Endodermal cell (in vitro differentiated cells): ENCODE measurements at places on chromosomes 1 and 21. TPM values are rescaled to one million over a fixed set of nuclear protein-coding genes. Genes with fewer than 3 reads are reported as not detected.

The CENPS gene
- total RNA-seq: 22.6 and 23.1 TPM in 2 replicates

The AVPR1B gene
- total RNA-seq: 0.45 TPM in 1 of 3 replicates, not detected in the others

GRCh38 chr1:206909161-206909882 lies 12.1 kb downstream of the IL24 start:
- peaks cover 61% of the 10 kb centered on the region for H3K27me3 ChIP-seq
- H3K4me3 ChIP-seq: peak overlapping the region; percentile 77
- H3K36me3 ChIP-seq: no peaks in the 10 kb centered on the region
- H3K27ac ChIP-seq: no peak overlapping the region
- peak; percentile 90 for DNase-seq

DNA sequence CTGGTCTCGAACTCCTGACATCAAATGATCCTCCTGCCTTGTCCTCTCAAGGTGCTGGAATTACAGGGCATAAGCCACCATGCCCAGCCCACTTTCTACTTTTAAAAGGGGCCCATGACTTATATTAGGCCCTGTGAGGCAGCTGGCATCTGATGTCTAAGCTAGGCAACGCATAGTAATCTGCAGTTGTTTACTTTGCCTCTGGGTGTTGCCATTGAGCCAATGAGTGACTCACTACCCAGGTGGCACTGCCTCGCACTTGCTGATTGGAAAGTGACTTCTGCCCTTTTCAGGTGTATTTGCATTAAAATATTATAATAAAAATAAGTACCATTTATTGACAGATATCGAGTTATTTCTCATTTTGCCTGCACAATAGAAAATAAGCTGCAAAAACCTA lies 84.9 kb downstream of the KIF14 start:
- H3K4me3 ChIP-seq: no peak overlapping the region
- no peaks in the 10 kb centered on the region for H3K4me1 ChIP-seq
- no peaks in the 10 kb centered on the region for H3K36me3 ChIP-seq
- H3K27me3 ChIP-seq: no peaks in the 10 kb centered on the region
- DNase-seq: peak; percentile 73
- H3K27ac ChIP-seq: no peak overlapping the region

The KCNJ15 gene
- not detected in 3 replicates for total RNA-seq

DNA sequence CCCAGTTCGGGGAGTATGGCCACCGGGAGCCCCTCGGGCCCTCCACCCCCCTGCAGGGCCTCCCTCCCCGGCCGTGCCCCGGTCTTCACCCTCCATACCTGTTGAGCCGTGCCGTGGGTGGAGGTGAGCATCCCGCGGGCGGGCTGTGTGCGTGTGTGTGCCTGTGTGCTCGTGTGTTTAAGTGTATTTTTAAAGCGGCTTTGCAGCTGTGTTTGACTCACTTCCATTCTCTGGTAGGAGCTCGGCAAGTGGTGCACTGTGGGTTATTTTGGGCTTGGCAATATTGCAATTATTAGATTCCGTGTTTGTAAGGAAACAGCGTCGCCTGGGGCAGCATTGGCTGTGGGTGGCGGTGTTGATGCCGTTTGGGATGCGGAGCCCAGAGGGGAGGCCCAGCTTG lies 20.3 kb upstream of the PLCH2 start:
- no peaks in the 10 kb centered on the region for H3K27me3 ChIP-seq
- H3K36me3 ChIP-seq: no peaks in the 10 kb centered on the region
- H3K27ac ChIP-seq: no peak overlapping the region
- H3K4me3 ChIP-seq: no peak overlapping the region
- no peaks in the 10 kb centered on the region for H3K4me1 ChIP-seq

GRCh38 chr1:27332536-27333281 lies 9.1 kb upstream of the SYTL1 start:
- H3K27me3 ChIP-seq: no peaks in the 10 kb centered on the region
- no peak overlapping the region for H3K27ac ChIP-seq
- peaks cover 47% of the 10 kb centered on the region for H3K36me3 ChIP-seq
- no peak overlapping the region for H3K4me3 ChIP-seq

- H3K36me3 ChIP-seq: no peaks in the 10 kb centered on the region
- H3K27ac ChIP-seq: no peak overlapping the region
- H3K4me1 ChIP-seq: peaks cover 6% of the 10 kb centered on the region
- H3K27me3 ChIP-seq: no peaks in the 10 kb centered on the region
- DNase-seq: no peak
Observed at GRCh38 chr1:118155106-118155505, 29.9 kb downstream of the SPAG17 start.
